ENCODE measurements at places on chromosomes 1 and 21. TPM values are rescaled to one million over a fixed set of nuclear protein-coding genes. Genes with fewer than 3 reads are reported as not detected.

Gene OR2G6
- total RNA-seq: not detected

Gene PTCH2
- total RNA-seq: 0.05 TPM

Gene CRNN
- not detected for total RNA-seq

Gene SPATA21
- total RNA-seq: under 0.01 TPM

Gene MX1
- total RNA-seq: 10.4 TPM

Gene SLC5A9
- not detected for total RNA-seq

Gene CD5L
- not detected for total RNA-seq

Gene WNT4
- total RNA-seq: 0.14 TPM

Gene DHX9
- total RNA-seq: 166 TPM

Gene PCSK9
- total RNA-seq: 0.70 TPM

Gene HTR1D
- total RNA-seq: 0.28 TPM

Gene SV2A
- 6.7 TPM for total RNA-seq

Gene S100A2
- 0.51 TPM for total RNA-seq

Gene C4BPA
- under 0.01 TPM for total RNA-seq

Gene HES3
- total RNA-seq: not detected

Gene PADI2
- total RNA-seq: 0.17 TPM

Gene DNAH14
- 9.2 TPM for total RNA-seq

Gene FCAMR
- not detected for total RNA-seq

Gene C1QTNF12
- 0.56 TPM for total RNA-seq

Gene TRIM17
- total RNA-seq: not detected

Gene CLCNKA
- not detected for total RNA-seq

Gene ZBTB8B
- total RNA-seq: under 0.01 TPM

Gene BEST4
- not detected for total RNA-seq

Gene AIRE
- not detected for total RNA-seq
